ENCODE measurements at places on chromosomes 4 and X. TPM values are rescaled to one million over a fixed set of nuclear protein-coding genes. Genes with fewer than 3 reads are reported as not detected.

DNA sequence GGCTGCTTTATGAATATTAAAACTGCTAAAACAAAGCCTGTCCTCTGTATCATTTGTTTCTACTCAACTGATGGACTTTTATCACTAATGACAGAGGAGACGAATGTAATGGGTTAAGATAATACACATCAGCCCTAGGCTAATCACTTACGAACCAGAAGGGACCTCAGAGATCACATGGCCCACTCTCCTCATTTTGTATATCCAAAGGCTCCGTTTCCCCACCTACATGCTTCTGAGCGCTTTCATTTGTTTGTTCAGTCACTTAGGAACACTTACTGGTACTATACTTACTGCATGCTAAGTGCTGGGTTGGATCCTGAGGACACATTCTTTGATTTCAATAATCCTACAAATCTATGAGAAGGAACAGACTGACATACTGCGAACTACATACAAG, 169.3 kb downstream of the CEP135 start:
- DNase-seq = no peak

- no peak for DNase-seq
These were observed 34.0 kb upstream of the AMOT start for GRCh38 chrX:112874614-112875013.

DNA sequence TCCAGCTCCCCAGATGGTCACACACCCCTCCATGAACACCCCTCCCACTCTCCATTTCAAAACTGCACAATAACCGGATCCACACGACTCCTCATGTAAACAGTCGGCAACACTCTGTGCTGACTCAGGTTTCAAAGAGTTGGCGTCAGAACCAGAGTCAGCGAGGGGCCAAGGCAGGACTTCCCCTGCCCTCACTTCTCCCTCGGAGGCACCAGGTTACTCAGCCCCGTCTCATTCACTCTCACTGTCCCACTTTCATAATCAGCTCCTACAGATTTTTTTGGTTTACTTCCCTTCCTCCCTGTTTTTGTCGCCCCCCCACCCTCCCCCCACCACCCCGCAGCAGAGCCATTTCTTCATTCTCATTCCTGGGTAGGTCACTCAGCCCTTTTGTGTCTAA, 2.7 kb upstream of the TIMP1 start:
- peak; percentile 51 for DNase-seq

- DNase-seq = no peak
These were observed 37.9 kb upstream of the SEC24B start for GRCh38 chr4:109395694-109396093.

- no peak for DNase-seq
These were observed 48.7 kb downstream of the RHOH start for GRCh38 chr4:40245550-40245949.

GRCh38 chr4:159429693-159430035, 326.8 kb downstream of the RAPGEF2 start:
- DNase-seq = no peak

DNA sequence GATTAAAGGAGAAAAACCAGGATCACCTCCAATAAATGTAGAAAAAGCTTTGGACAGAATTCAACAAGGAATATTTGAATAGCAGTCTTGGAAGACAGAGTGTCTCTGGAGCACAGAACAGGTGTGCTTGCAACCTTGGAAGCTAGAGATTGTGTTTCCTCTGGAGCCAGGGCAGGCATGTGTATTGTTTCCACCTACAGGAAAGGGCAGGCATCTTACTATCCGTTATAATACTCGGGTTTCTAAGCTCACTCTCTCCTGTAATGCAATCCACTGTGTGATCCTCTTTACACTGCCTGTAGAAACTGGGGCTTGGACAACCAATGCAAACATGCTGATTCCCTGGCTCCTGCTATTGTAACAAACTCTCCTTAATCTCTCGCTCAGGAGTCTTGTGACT, 14.4 kb downstream of the CCDC110 start:
- DNase-seq = no peak

DNA sequence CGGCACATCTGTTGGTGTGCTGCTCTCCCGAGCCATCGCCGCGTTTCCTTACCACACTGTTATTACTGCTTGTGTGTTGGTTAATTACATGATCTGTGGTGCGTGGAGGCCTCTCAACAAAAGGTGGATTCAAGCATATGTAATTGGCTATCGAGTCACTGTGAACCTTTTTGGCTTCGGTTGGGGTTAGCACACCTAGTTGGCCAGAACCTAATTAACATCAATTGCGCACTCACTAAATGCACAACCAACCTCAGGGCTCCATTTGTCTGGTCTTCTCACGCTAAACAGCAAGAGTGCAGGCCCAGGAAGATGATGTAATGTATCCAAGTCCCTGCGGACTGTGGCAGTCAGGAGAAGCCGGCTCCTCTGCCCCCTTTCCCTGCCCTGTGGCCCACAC, 17.4 kb downstream of the ENPP6 start:
- DNase-seq = no peak

GRCh38 chr4:16663732-16664131, 234.7 kb downstream of the LDB2 start:
- DNase-seq = no peak

DNA sequence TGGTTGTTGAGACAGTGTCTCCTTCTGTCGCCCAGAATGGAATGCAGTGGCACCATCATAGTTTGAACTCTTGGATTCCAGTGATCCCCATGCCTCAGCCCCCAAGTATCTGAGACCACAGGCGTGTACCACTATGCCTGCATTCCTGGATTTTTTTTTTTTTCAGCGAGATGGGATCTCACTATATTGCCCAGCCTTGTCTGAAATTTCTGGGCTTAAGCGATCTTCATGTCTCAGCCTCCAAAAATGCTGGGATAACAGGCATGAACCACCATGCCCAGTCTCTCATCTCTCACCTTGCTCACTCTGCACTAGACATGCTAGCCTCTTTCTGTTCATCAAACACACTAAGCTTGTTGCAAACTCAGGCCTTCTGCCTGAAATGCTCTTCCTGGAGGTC, 104.1 kb downstream of the UBE2K start:
- no peak for DNase-seq

DNA sequence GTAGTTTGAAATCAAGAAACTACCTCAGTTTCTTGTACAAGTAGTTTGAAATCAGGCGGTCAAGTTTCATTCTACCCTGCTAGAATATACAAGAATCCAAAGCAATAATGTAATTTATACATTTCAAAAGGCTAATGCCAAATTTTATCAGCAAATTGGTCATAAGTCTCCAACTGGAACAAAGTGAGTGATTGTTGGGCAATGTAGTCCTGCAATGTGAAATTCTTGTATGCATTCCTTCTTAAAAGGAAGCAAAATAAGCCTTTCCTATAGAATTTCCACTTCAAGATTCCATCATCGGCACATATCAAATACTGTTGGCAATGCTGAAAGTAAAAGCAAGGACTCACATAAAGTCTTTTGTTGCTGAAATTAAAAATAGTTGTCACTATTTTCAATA, 334.9 kb downstream of the IL1RAPL1 start:
- no peak for DNase-seq

DNA sequence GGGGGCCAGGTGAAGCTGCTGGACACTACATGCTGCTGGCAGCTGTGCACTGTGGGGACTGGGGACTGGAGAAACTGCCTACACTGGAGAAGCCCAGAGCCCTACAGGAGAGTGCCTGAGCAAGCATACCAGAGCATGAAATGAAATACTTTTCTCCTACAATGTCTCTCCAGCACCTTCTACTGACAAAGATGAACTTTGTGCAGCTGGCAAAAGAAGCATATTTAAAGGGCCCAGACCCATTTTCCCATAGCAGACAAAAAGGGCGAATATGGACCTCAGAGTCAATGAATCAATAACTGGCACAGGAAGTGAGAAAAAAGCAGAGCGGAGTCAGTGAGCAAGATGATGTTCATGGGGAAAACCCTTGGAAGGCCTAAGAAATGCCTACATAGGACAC, 30.9 kb upstream of the GK start:
- DNase-seq = no peak

DNA sequence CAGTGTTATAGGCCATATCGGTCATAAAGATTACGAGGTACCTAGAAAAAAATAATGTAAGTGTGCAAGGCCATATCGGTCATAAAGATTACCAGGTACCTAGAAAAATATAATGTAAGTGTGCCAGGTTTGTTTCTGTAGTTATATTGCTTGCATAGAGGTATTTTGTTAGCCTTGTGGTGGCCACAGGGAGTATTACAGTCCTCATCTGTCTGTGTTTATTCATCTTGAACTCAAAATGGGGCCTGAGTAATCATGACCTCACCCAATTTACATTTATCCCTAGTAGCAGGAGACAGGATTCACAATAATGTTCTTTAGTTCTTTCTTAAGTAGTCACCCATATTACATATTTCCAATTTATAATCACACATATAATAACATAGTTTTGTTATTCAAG, 459.7 kb downstream of the MID1IP1 start:
- no peak for DNase-seq

DNA sequence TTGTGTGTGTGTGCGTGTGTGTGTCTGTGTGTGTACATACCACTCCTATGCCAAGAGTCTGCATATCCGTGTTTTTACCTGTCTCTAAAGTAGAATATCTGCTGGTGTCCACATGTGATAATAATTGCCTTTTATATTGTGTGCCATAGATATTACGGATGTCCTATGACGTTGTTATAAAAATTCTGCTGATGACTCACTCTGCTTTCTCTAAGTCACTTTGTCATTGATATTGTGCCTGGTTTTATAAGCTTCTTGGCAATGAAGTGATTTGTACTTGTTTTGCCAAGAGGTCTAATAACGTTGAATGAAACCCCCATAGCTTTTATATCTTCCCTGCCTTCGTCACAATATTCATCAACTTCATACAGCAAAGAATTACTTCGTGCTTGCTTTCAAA, 102.6 kb upstream of the C1GALT1C1 start:
- DNase-seq = no peak

DNA sequence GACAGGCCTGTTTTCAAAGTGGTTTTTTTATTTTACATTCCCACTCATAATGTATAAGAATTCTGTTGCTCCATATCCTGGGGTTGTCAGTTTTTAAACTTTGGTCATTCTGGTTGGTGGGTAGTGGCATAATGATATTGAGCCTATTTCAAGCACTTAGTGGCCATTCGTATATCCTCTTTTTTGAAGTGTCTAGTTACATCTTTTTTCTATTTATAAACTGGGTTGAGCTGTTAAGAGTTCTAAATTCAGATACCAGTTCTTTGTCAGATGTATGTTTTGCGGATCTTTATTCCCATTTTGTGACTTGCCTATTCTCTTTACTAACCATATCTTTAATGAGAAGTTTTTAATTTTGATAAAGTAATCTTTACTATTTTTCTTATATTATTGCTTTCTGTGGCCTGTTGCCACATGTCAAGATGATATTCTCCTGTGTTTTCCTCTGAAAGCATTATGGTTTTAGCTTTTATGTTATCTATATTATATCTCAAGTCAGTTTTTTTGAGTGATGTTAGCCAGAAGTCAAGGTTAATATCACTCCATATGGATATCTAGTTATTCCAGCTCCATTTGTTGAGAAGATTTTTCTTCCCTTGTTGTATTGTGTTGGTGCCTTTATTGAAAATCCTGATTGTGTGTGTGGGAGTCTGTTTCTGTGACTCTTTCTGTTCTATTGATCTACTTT, 110.9 kb downstream of the FHIP1A start:
- DNase-seq = no peak

- DNase-seq = peak; percentile 61
These were observed 1.4 kb downstream of the MAGED1 start for GRCh38 chrX:51894697-51895336.

- DNase-seq = peak; percentile 71
These were observed at the start of gene SGCB for GRCh38 chr4:52038103-52038912. Gene SGCB (minus strand): TSS chr4:52038299. CDS start chr4:52038259, 40 bp downstream.

GRCh38 chr4:146310319-146311021, 96.1 kb downstream of the REELD1 start:
- DNase-seq = no peak

- DNase-seq = no peak
These were observed 11.2 kb upstream of the BRS3 start for GRCh38 chrX:136476501-136476900.

- DNase-seq = no peak
These were observed 177.3 kb upstream of the DKK2 start for GRCh38 chr4:107213410-107213809.

DNA sequence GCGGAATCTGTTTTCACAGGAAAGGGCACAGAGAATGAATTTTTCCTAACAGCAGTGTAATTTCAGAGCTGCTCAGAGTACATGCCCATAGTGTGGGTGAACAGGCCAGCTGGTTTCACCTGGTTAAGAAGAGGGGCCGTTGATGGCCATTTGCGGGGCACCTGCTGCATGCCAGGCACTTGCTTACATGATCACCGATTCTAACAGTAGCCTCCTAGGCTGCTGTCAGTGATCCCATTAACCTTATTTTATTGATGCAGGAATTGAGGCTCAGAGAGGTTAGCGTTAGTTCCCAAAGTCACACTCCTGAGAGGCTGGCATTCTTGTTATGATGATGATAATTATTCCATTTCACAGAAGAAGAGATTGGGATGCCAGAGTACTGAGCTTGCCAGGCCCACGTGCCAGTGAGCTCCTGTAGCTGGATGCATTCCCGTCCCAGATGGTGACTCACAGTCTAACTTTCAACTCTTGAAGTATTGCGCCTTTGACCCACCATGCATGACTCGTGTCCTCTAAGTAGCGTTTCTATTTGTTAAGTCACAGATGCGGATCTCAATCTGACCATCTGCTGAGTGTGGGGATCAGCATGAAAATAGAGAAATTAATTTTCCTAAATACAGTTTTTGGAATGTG, 76.5 kb downstream of the PSAPL1 start:
- no peak for DNase-seq

- no peak for DNase-seq
These were observed 911.8 kb downstream of the CENPC start for GRCh38 chr4:66633477-66633876.

DNA sequence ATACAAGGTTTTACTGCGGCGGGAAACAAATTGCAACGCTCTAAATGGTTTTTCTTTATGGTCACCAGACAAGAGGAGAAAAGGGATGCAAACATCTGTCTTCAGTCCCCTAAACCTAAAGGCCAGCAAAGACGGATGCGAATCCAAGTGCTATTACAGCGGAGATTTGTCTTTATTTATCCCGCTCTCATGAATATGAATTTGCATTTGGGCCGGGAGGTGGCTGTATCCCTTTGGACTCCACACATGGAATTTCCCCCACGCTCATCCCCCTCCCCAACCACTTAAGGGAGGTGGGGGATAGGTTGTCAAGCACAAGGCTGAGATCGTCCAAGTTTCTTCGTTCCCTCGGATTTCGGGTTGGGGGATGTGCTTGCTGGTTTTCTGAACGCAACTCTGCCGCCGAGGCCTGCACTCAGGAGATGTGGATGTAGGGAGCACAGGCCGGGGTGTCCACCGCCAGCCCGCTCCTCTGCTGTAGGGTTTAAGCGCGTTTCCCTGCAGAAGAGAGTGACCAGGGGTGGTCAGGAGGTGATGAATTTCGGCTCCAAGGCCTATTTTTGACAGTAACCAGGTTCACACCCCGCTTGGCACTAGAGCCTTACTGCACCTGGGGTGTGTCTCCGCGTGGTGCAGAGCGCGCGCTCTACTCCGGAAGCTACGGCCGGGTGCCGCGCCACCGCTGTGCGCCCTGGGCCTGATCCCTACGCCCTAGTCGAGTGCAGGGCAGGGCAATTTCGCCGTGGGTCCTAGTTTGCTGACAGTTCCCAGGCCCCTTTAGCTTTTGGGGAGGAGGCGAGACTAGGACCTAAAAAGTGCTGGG, 2.3 kb upstream of the PHOX2B start:
- no peak for DNase-seq

Gene MFAP3L
- 0.68 TPM for total RNA-seq

Gene IL13RA1
- not detected for total RNA-seq

Gene ESX1
- not detected for total RNA-seq

Gene TMEM31
- total RNA-seq = 1.1 TPM

Gene NSG1
- 6.6 TPM for total RNA-seq

Gene SLC25A6
- 460 TPM for total RNA-seq

Gene BTK
- total RNA-seq = 1.6 TPM

Gene BMX
- not detected for total RNA-seq

Gene AMBN
- total RNA-seq = not detected

Gene ARHGAP36
- not detected for total RNA-seq

Gene BST1
- 0.20 TPM for total RNA-seq
